NCI-H1048 (cell line): ENCODE measurements at places on chromosomes 6 and 20.

DNA sequence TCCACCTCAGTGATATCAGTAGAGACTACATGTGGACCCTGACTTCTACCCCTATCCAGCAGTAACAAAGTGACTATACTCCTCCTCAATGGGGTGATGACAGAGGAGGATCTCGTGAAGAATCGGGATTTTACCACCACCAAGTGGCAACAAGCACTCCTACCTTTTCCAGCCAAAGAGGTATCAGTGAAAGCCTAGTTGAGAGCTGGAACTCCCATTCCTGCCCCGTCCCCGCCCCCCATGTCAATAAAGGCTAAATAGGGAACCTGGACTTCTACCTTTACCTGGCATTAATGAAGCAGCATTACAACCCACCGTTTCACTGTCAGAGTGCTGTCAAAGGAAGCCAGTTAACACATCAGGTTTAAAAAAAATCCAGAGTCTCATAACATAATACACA is 45.3 kb downstream of the RNF24 start:
- no peak for DNase-seq

GRCh38 chr6:154842833-154843232 is 109.6 kb downstream of the SCAF8 start:
- DNase-seq = no peak

- DNase-seq = no peak
Observed at GRCh38 chr6:10403385-10404106, 11.3 kb downstream of the TFAP2A start.

DNA sequence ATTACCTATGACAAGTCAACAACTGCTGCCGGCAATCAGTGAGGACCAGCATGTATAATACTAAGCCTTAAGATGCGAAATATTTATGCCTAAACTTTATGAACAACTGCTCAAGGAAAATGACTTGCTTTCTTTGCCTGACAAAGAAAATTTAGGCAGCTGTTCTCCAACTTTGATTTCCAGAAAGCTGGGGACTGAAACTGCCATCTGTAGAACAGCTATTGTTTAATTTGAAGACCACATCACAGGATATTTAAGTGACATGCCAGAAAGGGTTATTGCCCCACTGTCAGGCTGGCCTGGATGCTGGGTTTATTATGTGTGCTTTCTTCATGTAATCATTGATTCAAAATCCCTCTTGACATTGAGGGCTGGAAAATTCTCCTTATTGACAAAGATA is 153.9 kb upstream of the ENPP5 start:
- DNase-seq = no peak

DNA sequence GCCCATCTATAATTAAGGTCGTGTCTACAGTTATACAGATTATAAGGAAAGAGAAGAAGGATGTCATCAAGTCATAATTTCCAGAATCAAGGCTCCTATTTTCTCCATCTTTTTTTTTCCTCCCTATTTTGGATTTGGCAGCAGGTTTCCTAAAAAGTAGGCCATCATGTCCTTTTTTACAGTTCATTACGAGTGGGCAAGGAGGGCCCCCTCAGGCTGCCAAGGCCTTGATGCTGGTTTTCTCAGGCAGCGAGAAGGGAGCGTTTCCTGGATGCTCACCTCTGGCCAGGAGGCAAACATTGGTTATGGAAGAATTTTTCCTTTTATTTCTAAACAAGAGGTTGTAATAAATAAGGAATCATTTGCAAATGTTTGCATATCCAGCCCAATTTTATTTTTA is 414.6 kb downstream of the DHX35 start:
- no peak for DNase-seq

- no peak for DNase-seq
Observed at GRCh38 chr20:58573986-58574385, 58.8 kb upstream of the APCDD1L start.

DNA sequence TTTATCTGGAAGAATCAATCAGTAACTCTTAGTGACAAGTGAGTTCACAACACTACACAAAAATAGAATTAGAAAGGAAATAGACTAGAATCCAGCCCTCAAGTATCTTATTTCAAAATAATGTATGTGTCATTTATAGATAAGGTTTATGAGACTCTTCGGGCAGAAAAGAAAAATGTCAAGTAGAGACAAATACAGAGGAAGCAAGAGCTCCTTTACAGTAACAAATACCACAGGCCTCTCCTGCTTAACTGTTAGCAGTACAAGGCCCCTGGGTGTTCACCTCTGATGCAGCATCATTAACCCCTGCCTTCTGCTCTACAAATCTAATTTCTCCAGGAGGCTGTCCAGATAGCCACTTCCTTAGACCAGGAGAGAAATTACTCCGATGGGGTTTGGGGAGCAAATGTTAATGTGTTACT is 76.7 kb downstream of the UBE3D start:
- no peak for DNase-seq

- peak; percentile 46 for DNase-seq
Observed at GRCh38 chr6:112180095-112180820, 74.1 kb downstream of the LAMA4 start.

DNA sequence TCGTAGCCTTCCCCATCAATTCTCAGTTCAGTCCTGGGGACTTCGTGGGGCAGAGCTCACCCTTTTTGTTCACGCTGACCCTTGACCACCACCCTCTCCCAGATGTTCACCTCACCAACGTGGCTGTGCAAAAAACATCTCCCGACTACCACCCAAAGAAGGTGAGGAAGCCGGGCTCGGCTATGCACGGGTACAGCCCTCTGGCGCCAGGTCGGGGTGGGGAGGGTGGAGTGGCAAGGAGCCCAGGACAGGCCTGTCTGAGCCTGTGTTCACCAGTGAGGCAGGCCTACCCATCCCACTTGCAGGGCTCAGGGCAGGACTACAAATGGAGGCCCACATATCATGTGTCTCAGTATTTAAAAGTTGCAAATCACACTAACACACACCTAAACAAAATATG is 18.1 kb downstream of the PDRG1 start:
- DNase-seq = no peak

DNA sequence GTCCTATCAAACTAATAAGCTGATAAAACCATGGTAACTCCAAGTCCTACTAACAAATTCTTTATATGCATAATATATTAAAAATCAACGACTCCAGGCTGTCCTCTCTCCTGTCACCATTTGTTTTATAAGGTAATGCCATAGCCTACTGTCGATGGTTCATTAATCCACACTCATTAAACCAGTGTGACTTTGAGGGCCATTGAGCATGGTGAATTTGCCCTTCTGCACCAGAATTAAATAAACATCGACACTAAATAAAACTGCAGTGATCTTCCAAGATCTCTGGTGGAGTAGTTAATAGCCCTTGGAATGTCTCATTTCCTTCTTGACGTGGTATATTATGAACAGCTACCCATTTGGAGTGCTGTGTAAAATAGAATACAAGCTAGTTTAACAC is 358.5 kb downstream of the CBLN4 start:
- no peak for DNase-seq

GRCh38 chr6:24537771-24538385 is 43.1 kb downstream of the ALDH5A1 start:
- no peak for DNase-seq

DNA sequence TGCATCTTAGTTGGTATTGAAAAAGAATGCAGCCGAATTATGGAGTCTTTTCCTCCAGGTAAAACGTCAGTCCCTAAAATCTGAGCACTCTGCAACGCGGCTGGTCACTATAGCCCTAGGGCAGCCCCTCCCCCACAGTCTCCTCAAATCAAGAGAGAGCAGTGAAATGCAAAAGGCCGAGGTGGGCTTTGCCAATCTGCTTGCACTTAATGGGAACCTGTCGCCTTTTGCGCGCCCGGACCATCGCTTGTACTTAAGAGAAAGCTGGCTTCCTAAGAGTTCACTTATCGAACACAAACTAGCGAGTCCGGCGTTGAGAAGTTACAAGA is 447 bp downstream of the MCM3 start:
- peak; percentile 32 for DNase-seq

DNA sequence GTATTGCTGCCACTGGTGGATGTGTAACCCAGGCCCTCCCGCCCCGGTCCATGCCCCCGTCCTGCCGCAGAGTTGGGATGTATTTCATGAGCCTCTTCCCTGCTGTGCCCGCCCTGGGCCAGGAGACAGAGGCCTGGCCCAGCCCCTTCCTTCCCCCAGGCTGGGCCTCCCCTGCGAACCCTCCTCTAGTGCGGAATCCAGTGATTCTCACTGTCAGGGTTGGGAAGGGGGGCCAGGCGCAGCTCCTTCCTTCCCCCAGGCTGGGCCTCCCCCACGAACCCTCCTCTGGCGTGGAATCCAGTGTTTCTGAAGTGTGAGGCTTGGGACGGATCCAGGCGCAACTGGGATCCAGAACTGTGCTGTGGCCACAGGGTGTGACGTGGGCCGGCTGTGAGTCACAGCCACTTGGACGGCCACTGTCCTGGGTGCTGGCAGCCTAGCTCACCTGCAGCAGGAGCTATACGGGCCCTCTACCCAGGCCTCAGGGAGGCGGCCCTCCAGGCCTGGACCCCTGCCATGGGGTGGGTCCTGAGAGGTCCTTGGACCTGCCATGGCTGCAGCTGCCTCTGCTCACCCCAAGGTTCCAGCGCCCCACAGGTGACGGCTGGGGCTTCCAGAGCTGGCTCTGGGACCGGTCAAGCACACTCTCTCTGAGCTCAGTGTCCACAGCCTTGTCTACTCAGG is 28.3 kb downstream of the COL20A1 start:
- DNase-seq = no peak

- no peak for DNase-seq
Observed at GRCh38 chr20:46131396-46131795, 13.3 kb downstream of the CD40 start.

DNA sequence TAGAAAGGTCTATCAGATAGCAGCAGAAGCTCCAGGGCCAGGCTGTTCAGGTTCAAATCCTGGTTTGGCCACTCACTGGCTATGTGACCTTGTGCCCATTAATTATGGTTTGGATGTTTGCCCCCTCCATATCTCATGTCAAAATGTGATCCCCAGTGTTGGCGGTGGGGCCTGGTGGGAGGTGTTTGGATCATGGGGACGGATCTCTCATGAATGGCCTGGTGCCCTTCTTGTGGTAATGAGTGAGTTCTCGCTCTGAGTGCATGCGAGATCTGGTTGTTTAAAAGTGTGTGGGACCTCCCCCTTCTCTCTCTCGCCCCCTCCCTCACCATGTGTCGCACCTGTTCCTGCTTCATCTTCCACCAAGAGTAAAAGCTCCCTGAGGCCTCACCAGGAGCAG is 240.9 kb downstream of the LRFN2 start:
- no peak for DNase-seq

DNA sequence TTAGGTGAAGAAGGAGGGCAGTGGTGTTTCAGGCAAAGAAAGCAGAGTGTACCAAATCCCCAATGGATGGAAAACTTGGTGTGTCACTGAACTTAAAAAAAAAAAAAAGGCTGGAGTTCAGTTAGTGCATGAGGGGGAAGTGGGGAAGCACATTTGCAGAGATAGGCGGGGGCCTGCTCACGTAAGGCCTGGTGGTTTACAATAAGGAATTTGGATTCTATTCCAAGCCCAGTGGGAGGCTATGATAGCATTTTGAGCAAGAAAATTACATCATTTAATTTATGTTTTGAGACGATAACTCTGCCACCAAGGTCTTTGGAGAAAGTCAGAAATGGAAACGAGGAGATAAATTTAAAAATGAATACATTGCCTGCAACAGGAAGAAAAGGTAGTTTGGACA is 225.5 kb downstream of the EYA4 start:
- DNase-seq = no peak

- no peak for DNase-seq
Observed at GRCh38 chr20:47676912-47677634, 108.2 kb downstream of the SULF2 start.

DNA sequence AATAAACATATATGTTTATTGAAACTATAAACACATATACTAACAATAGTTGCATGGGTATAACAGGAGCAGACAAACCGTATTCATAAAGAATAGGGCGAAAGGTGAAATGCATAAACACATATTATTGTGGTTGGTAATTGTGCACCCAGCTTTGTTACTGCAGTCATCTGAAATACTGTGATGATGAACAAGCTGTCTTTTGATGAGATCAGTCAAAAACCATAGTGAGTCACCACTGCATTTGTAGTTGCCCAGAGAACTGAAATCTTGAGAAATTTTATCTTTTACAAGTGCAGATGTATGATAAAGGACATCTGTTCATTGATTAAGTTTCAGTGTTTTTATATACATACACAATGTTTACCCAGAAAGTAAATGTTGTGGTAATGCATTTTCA is 133.7 kb downstream of the MYO6 start:
- DNase-seq = no peak

DNA sequence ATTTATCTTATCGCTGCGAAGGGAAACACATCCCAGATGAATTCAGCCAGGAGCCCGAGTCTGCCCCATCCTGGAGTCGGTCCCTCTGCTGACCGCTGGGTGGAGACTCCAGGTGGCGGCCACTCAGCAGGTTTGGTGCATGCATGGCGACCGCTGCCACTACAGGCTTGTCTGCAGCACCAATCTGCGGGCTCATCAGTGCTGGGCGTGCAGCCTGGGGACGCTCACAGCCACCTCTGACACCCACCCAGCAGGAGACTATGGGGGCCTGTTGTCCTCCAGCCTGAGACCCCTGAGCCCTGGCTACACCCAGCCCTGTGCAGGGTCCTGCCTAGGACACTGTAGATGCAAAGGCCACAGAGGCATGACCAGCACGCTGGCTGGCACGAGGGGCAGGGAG is 40.5 kb upstream of the GATA5 start:
- DNase-seq = no peak

DNA sequence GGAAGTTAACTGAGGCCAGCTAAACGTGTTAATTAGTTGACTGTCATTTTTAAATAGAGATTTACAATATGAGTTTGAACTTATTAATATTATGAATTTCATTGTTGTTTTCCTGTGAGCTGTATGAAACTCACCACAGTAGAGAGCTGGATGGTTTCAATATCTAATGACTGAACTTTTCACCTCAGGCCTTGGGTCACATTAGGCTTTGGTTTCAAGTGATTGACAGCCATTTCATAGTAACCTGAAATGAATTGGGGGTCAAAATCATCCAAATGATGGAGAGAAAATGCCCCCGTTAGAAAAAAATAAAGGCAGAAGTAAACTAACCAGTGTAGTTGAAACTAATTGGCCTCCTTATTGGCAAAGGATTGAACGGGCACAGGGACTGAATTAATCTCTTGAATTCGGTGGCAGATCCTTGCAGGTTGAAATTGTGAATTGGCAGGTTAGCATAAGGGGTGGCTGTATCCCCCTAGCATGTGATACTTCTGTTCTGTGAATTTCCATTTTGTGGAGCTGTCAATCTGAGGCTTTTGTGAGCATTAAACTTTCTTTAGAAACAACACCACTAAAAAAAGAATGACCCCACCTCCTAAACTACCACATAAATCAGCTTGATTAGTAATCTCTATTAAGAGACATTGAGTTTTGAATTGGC is 155.1 kb upstream of the MMS22L start:
- no peak for DNase-seq

GRCh38 chr6:100999034-100999597 is 118.0 kb upstream of the ASCC3 start:
- no peak for DNase-seq

- DNase-seq = no peak
Observed at GRCh38 chr6:15430931-15431405, 185.1 kb downstream of the JARID2 start.
